Mammary epithelial cell (primary cell): ENCODE measurements at places on chromosomes 5 and 9. TPM values are rescaled to one million over a fixed set of nuclear protein-coding genes. Genes with fewer than 3 reads are reported as not detected.
A peak's percentile ranks its signal among the peaks of the same experiment; 100 is the strongest.

GRCh38 chr5:111854186-111854585 is 97.2 kb upstream of the NREP start:
- no peak for DNase-seq

DNA sequence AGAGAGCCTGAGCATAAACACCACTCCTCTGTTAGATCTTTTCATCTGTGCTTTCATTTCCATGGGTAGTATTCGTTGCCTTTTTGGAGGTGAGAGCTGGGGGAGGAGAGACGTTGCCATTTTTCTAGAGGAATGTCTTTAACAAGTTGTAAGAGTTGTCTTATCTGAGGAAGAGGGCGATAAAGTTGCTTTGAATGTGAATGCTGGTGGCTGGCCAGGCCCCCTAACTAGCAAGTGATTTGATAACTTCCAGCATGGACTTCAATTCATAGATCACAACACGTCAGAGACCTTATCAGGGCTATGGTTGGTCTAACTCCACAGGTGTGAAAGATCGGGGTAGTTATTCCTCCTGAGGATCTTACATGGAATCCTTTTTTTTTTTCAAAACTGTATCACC is 30.0 kb upstream of the AOPEP start:
- no peak for DNase-seq

DNA sequence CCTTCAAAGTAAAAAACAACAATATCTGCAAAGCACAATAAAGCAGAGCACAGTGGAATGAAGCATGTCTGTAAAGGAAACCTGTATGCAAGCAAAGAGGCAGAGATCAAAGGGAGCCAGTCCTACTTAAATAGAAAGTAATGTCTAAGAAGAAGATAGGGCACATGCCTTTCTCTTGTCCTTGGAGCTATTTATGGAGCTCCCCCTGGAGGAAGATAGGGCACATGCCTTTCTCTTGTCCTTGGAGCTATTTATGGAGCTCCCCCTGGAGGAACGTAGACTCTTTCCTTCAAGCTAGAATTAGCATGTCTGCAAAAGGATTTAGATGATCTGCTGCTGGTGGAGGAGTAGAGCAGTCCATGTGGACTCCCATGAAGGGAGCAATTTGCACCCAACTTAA is 168.1 kb upstream of the RASEF start:
- no peak for DNase-seq

GPR151 gene
- total RNA-seq = not detected in 2 replicates

ECM2 gene
- 1.3 TPM for total RNA-seq

DNA sequence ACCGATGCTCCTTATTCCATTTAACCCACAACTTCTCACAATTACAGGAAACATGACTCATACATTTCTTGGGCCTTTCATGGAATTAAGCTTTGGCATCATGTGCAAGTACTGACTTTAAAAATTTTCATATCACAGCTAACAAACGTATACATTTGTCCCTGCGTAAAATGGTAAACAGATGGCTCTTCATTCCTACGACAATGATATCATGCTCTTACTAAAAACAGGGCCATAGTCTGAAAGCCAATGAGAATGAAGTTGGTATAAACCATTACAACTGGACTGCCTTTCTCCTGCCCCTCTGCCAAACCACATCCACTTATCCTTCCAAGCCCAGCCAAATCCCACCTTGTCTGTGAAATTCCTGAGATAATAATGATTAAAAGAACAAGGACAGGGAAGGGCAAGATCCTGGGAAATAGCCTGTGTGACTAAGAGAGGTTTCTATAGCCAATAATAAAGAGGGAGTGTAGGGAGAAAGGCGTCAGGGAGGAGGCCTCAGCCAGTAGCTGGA is 44.9 kb upstream of the ZNF366 start:
- peak; percentile 41 for DNase-seq

PCDHGA9 gene
- 1.9 TPM in 2 replicates for total RNA-seq

GRCh38 chr9:2645569-2645968 is 24.0 kb downstream of the VLDLR start:
- DNase-seq = no peak
